ENCODE measurements at places on chromosomes 6 and 20.

DNA sequence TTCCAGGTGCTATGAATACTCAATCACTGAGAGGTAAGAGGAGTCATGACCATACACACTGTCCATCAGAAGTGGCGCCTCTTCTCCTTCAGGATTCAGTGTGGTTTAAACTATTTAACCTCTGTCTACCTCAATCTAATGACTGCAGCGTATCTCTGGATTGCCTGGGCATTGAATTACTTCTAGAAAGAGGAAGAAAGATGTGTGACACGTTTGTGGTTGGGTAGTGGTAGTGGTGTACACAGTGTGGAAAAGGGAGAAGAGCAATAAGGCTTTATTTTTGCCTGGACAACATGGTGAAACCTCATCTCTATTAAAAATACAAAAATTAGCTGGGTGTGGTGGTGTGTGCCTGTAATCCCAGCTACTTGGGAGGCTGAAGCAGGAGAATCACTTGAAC lies 38.0 kb upstream of the ECHDC1 start:
- no peak for DNase-seq

DNA sequence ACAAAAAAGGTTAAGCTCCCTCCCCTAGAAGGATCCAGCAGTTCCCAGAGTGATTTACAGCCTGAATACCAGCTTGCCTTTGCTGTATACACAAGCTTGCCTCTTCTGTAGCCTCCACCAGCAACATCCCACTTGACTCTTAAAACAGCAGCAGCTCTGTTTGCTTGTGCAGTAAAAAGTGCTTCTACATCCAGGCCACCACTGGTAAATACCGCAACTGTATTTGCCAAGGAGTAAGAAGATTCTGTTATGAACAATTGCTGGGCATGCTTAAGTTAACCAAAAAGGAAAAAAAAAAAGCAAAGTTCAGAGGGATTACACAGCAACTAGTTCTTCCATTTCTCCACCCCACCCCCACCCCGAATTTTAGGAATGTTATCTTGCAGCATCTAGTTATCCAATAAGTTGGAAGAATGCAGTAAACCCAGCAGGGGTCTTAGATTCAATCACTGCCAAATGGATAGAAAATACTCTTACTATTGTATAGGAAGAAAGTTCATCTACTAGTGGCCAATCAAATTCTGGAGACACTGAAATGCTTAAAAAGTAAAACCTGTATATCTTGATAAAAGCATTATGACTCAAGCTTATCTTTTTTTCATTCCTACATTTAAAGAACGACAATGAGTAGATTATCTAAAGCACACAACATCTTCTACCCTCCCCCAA lies 4.8 kb downstream of the SALL4 start:
- no peak for DNase-seq

- DNase-seq: no peak
Observed at GRCh38 chr6:75402296-75402695, 91.3 kb downstream of the FILIP1 start.

- no peak for DNase-seq
Observed at GRCh38 chr6:1756472-1757129, 146.9 kb downstream of the FOXC1 start.

DNA sequence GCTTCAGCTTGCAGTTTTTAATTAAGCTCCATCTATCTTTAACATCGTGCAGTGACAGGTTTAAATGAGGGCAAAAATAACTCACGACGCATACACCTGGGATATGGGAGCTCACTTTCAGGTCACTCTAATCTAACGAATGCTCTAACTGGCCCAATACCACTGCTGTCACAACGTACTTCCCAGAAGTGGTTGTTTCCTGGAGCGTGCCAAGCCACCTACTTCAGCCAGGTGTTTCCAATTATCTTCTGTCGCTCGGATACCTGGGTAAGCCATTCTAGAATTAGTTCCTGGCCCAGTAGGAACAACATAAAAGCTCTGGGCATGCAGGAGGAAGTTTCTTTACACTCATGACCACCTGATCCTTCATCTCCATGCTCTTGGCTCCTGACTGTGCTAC lies 147.4 kb downstream of the FOXC1 start:
- no peak for DNase-seq

DNA sequence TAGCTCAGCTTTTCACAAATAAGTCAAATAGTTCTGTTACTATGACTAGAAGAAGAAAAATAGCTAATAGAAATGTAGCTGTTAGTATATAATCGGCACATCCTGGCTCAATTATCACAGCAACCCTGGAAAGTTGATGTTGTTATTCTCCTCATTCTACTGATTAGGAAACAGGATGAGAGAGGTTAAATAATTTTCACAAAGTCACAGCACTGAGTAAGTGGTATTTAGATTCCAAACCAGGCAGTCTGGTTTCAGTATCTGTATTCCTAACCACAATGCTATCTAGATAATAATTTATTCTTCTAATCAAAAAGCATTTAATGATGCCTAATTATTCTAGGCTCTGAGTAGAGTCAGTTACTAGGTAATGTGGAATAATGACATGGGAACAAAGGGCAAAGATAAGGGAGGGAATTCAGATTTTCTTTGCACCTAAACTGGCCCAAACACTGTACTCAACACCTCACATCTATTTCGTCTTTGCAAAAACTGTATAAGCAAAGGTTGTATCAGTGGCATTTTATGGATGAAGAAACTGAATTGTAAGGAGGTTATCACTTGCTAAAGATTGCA lies 51.3 kb downstream of the PDE7B start:
- no peak for DNase-seq

- no peak for DNase-seq
Observed at GRCh38 chr6:131208787-131209186, 73.5 kb downstream of the AKAP7 start.

- peak; percentile 5 for DNase-seq
Observed at GRCh38 chr6:11009353-11009752, 34.8 kb downstream of the ELOVL2 start.

DNA sequence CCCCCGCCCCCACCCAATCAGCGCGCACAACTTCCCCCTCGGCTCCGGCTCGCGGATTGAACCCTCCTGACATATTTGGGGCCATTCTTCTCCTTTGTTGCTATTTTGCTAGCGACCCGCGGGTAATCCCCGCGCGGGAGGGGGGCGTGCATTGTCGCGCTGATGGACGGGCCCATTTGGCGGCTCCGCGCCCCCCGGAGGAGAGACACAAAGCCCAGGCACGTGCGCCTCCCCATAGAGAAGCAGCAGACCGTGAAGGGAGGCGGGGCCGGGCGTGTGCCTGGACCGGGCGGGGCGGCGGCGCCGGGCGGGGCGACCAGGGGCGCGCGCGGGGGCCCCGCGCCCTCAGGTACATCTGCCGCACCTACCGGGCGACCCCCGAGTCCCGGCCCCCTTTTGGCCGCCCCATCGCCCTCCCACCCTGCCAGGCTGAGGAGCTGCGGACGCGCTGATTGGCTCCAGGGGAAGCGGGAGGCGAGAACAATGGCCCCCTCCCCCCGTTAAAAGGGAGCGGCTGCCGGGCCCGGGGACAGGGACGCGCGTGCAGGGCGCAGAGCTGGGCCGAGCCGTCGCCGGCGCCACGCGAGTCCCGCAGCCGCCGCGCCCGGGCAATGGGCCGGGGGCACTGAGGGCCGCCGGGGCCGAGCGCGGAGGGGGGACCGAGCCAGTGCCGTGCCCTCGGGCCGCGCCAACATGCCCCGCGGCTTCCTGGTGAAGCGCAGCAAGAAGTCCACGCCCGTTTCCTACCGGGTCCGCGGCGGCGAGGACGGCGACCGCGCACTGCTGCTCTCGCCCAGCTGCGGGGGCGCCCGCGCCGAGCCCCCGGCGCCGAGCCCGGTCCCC lies at the start of gene INSM1:
TSS of gene INSM1 (plus strand) at position 530 of the 843 bp plus-strand sequence. CDS start at position 694, 164 bp downstream.
- peak; percentile 46 for DNase-seq

DNA sequence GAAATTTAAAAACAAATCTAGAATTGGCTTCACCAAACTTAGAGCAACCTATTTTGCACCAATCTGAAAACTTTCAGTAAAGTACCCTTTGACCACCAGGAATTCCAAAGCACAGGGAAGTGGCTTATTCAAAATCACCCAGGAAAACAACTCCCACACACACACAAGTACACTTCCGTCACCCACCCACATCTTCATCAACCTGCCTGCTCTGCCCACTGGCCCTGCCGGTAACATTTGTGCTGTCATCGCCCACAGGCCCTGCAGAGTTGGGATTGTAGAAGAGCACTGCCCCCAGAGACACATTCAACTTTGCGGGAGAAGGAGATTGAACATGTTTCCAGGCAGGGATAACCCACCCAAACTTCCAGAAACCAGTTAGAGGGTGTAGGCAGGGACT lies 19.3 kb upstream of the SCML4 start:
- no peak for DNase-seq

DNA sequence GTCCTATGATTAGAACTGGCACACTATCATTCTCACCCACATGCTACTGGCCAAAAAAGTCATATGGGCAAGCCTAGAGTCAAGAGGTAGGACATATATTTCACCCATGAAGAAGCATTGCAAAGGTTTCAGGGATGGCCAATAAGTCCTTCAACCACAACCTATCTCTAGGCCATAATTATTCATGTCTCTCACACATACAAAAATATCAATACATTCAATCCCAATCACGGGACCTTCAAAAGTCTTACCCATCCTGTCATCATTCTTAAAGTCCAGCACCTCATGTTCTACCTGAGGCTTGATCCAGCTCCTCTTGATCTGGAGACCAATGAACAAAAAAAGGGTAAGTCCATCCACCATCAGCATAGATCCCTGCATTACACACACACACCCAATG lies 12.6 kb upstream of the BTN1A1 start:
- no peak for DNase-seq

DNA sequence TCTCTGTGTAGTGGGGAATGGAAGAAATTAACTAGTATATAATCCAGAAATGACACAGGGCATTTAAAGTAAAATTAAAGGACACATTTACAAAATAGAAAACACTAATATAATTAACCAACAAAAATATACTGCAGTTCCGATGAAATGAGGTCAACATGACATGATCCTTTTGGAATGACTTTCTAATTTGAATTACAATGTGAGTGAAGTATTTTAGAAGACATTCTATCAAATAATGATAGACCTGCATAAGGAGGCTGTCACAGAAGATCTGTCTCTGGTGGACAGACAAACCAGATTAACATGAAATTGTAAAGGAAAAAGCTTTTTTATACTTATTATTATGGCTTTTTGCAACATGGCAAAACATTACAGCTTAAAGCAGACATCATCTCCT lies 100.6 kb upstream of the FAM184A start:
- no peak for DNase-seq

DNA sequence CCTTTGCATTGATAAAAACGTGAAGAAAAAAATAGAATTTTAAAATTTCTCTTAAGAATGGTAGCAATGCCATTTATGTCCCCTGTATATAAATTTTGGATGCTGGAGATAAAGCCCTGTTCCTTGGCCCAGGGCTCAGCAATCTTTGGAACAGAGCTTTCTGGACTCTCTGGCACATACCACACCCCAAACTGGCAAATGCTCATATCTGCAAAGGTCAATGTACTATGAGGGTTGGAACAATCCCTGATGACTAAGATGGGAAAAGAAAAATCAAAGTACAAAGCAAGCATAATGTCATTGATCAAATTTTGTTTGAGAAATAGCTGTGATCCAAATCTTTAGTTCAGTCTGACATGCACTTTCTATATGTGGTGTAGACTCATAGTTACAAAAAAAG lies 158.1 kb upstream of the HCRTR2 start:
- no peak for DNase-seq

GRCh38 chr6:32087574-32088486 lies 21.3 kb downstream of the TNXB start:
- DNase-seq: peak; percentile 74
